ENCODE measurements at places on chromosomes 7 and 10.

DNA sequence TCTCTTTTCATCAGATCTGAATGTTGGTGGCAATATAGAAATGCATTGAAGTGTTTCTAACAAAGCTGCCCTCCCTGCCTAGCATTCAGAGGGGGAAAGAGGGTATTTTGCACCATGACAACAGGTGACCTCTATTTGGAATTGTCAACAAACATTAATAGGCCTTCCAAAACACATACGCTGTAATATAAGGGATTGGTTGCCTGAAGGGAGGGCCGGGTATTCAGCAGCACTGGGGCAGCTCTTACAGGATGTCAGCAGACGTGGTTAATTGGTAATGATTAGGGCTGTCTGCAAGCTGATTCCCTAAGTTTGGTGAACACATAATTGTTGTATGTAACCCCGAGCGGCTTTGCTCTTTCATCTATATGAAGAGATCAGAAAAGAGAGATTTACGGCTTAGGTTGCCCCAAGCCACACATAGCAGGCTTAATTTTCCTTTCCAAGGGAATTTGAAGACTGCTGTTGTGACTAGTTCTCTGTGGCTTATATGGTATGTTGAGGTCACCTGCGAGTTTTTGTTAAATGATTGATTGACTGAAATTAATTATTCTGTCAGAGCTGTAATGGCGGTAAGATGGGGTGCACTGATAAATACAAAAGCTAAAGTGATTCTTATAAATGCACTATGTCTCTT is 759.3 kb downstream of the LRMDA start:
- no peak for DNase-seq

GRCh38 chr7:125467996-125468854 is 538.6 kb upstream of the POT1 start:
- no peak for DNase-seq

DNA sequence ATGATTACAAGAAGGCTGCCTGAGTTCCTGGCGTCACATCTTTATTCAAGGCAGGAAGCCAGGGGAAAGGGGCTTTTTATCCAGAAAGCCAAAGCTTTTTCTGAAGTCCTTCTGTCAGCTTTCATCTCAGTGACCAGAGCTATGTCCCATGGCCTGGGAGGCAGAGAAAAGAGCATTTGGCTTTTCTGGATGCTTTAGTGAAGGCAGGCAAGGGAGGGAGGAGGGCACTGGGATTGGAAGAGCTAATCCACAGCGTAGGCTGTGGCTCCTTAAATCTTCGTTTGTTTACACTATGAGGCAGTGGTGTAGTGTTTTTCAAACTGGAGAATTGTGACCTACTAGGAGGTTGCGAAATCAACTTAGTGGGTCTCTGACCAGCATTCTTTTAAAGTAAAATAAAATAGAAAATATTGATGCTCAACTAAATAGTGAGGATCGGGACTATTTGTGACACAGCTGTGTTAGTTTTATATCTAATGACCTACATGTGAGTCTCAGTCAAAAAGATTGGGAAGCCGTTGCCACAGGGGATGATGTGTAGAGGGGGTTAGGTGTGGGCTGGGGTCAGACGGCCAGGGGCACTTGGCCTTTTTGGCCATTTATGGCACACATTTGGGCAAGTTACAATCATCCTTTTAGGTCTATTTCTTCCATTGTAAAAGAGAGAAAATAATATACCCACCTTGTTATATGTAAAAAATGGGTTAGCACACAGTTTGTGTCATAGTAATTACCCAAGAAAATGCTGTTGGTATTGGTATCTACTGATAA is 14.1 kb downstream of the CRYGN start:
- no peak for DNase-seq

GRCh38 chr7:16412274-16413254 is 8.8 kb downstream of the CRPPA start:
- no peak for DNase-seq

GRCh38 chr7:99190359-99191009 is 17.4 kb downstream of the KPNA7 start:
- no peak for DNase-seq

GRCh38 chr7:69364813-69365643 is 233.2 kb upstream of the AUTS2 start:
- no peak for DNase-seq

- no peak for DNase-seq
These were observed 7.8 kb upstream of the CYP3A4 start for GRCh38 chr7:99791667-99792369.

GRCh38 chr7:146741911-146742310 is 625.3 kb downstream of the CNTNAP2 start:
- no peak for DNase-seq

Measured in stimulated activated CD4-positive, alpha-beta T cell treated with anti-CD3 and anti-CD28 coated beads, Interleukin-1b, Interleukin-23, amount 100 ng/mL, for 1 hour (primary cell).